ENCODE measurements at places on chromosomes 7 and 10.

GRCh38 chr10:71832967-71833366 lies 18.1 kb downstream of the PSAP start:
- DNase-seq: no peak

DNA sequence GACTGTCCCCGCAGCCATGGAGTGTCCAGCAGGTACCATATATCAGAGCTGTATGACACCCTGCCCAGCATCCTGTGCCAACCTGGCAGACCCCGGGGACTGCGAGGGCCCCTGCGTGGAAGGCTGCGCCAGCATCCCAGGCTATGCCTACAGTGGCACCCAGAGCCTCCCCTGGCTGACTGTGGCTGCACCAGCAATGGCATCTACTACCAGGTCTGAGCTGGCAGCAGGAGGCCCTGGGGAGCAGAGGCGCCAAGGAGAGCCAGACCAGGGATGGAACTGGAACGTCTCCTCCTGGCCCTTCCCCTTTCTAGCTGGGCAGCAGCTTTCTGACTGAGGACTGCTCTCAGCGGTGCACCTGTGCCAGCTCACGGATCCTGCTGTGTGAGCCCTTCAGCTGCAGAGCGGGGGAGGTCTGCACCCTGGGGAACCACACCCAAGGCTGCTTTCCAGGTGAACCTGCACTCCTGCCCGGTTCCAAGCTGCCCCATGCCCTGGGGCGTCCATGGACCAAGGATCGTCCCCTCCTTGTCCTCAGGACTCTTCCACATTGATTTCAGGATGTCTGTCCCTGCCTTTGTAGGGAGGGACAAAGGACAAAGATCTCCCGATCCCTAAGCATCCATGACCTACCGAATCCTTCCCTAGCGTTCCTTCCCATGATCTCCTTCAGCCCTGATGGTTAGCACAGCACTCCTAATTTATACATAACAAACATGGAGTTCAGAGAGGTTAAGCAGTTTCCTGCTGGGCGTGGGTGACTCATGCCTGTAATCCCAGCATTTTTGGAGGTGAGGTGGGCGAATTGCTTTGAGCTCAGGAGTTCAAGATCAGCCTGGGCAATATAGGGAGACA lies 33.3 kb downstream of the EPHB4 start:
- no peak for DNase-seq

DNA sequence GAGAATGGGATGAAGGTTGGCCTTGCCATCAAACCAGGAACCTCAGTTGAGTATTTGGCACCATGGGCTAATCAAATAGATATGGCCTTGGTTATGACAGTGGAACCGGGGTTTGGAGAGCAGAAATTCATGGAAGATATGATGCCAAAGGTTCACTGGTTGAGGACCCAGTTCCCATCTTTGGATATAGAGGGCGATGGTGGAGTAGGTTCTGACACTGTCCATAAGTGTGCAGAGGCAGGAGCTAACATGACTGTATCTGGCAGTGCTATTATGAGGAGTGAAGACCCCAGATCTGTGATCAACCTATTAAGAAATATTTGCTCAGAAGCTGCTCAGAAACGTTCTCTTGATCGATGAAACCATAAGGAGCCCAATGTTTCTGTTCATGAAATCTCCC lies 637 bp downstream of the RPEL1 start:
- no peak for DNase-seq

DNA sequence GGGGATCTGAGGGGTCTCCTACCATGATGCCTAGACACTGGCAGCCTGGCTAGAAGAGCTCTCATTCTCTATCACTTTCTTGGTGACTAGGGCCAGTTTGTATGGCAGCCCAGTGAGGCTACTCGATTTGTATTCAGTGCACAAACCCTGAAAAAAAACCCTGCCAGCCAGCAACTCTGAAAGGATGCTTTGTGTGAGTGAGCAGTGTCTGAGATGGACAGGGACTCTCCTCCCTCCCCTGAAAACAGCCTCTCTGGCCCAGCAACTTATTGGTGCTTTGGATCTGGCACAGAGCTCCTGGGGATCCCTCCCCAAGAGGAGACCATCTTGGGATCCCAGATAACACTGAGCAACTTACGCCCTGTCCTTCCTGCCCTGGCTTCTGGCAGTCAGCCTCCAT lies 10.8 kb upstream of the LRRC4 start:
- DNase-seq: peak; percentile 82

DNA sequence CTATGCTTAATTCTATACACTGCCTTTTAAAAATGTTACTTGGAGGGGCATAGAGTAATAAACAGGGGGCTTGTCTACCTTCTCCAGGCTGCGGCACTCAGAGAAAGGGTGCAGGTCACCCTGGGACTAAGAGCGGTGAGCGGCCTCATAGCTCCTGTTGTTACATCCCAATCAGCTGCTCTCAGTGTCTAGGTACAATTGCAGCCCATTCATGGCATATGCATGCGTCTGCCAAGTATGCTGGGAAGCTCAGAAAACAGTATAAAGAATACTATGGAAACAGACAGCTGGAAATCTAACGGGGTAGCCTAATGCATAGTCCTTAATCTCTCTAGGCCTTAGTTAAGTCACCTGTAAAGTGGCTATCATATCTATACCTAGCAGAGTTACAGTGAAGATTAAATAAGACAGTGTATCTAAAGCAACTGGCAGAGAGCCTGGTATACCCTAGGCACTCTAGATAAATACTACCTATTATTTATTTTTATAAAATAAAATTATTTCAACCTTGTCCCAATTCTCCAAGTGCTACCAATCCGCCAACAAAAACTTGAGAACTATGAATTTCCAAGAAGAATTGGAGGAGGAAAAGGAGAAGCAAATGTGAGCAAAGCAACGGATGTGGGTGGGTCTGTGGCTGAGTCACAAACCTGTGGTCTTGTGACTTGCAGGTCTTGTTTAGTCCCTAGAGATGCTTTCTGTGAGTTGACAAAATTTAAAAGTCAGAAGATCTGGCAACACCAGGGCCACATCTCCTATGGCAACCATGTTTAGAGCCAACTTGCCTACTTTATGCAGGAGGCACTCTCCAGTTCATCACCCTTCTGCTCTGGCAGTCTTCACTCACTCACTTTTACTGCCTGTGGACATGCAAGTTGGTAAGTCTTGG lies 183.0 kb downstream of the RAPGEF5 start:
- DNase-seq: no peak

GRCh38 chr7:80678707-80679106 lies 40.3 kb downstream of the CD36 start:
- DNase-seq: no peak

DNA sequence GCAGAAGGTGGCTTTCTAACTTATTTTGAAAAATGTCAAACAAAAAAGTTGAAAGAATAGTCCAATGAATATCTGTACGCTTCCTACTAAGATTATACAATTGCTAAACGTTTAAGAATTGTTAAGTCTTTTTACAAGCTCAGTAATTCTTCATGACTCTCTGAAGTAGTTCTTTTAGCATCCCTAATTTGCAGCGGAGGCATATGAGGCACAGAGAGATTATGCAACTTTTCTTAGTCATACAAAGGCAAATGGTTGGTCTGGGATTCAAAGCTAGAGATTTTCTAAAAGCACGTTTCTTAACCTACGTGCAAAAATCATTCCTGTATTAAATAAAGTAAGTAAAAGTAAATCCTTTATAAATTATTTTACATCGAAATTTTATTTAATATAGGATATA lies 254.2 kb downstream of the MAGI2 start:
- DNase-seq: no peak

DNA sequence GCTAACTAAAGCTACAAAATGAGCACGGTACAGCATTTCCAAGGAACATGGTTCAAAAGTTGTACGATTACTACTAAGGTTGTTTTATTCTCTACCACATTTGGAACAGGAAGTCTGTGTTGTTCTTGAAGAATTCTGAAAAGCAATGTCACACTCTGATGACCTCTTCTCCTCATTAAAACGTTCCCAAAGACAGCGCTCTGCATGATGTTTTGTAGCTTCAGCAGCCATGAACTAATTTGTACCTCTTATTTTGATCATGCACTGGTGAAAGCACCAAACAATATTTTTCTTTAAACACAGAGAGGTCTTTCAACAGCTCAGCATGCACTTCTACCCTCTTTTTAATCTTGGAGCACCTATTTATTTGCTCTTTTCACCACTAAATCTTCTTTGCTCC lies 75.0 kb upstream of the TES start:
- no peak for DNase-seq

DNA sequence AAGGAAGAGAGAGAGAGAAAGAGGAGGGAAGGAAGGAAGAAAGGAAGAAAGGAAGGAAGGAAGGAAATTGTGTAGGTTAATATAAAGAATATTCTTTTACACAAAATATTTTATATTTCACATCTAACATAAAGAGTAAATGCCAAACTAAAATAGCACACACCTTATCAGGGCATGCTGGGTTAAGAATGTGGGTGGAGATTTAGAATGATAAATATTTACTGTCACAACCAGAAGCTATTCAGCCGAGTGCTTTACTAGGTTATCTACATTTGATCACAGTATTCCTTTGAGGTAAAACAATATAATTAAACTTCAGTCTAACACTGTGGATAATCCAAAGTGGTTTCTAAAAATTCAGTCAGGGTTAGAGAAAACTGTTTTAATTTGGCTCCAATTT lies 103.3 kb downstream of the SEMA3A start:
- no peak for DNase-seq

DNA sequence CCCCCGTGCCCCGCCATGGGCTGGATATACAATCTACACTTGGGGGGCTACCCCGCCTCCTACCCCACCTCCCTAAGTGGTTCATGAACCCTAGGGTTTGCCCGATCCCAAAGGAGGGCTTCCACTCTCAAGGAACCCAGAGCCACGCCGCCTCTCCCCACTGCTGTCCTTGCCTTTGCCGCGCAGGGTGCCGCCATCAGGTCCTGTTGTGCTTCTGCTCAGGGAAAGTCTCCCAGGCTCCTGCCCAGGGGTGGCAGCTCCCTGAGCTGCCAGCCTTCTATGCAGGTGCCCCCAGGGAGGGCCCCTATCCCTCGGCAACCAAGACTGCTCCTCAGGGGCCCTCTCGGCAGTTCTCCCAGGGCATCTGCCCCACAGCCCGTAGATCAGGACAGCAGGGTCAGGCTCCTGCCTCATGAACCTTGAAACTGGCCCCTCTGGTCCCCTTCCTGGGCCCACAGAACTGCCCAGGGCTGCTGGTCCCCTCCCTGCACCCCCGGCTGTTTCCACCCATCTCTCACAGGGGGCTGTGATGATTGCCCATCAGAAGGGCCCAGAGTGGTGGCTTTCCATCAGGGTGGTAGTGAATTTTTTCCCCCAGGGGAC lies 13.0 kb upstream of the PCBD1 start:
- DNase-seq: no peak

DNA sequence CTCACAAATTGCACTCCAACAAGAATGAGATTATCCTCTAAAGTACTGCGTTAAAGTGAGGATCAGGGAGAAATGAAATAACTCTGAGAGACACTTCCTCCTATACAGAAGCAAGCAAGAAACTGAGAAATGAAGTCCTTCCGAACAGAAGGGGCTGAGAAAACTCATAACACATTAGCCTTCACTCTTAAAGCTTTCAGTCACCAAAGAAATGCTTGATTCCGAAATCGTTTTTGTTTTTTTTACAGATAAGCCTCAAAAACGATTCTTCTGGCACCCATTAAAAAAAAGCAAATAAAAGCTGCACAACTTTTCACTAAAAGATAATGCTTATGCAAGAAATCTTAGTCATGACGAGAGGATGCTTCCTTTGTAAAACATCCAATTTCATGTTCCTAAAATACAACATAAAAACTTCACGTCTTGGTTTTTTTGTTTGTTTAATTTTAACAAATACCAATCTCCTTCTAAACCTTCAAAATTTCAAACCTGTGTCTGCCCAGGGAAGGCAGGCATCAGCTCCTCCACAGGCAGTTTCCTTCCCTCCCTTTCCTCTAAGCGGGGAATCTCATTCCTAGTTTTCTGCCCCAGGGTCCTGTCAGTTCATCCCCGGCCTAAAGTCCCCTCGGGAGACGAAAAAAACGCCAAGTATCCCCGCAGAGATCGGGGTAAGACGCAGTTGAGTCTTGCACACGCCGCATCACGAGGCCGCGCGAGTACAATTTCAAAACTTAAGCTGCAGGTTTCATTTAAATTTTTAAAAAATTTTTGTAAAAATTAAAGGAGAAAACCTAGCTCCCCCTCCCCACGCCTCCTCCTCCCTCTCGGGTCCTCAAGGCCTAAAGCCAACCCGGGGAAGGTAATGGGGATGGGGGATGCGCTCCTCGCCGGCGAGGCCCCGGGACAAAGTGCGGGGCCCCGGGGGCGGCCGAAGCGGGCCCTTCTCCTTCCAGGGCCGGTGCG lies 1.1 kb downstream of the BAZ1B start:
- DNase-seq: peak; percentile 6

DNA sequence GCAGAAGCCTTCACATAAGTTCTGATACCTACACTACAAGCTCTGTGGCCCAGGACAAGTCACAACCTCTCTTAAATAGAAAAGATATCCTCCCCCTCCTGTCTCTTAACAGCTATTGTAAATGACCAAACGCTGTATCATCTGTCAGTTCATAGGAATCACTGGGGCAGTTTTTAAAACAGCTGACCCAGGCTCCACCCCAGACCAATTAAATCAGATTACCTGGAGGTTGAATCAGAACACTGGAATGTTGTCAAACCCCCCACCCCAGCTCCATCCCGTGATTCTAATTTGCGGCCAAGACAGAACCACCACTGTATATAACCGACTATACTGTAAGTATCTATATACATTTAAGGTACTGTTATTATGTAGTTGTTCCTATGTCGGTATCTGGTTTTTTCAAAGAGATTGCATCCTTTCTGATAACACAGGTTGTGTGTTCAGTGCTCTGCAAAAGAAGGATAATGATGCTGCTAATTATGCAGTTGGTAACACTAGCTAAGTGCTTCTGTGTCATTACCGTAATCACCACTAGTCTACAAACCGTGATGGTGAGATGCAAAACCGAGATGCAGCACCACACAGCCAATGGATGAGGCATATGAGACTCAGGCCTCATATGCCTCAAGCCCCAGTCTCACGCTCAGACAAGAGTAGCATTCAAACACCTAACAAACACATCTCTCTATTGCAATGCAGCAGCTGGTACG lies 47.4 kb downstream of the TNS3 start:
- DNase-seq: no peak

GRCh38 chr7:25894002-25894901 lies 257.7 kb upstream of the NFE2L3 start:
- DNase-seq: no peak

DNA sequence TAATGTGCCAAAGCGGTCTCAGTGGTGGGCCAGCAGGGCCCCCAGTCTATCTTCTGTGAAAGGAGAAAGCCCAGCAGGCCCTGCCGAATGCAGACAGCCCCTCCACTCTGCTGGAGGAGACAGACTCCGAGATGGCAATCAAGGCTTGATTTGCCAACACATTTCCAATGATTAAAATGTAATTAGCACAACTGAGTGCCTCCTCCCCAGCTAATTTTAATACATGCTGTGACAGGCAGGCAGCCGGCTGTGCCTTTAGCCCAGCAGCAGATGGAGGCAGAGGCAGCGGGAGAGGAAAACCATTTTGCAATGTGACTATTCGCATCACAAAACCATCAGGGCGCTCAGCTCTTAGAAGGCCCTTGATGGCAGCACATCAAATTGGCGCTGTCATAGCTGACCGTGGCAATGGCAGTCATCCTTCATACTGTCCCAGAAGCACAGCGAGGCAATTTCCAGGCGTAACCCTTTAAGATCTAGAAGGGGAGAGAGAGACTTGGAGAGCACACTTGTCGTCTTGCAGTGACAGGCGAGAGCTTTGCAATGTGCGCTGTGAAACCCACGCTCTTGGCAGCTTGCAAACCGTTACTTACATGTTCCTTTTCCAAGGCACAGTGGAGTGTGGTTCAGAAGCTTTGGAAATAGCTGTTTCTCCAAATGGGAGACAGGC lies 714.8 kb upstream of the GALNT17 start:
- peak; percentile 78 for DNase-seq

- DNase-seq: no peak
Measured at GRCh38 chr10:110710621-110711020, 66.5 kb downstream of the RBM20 start.

GRCh38 chr10:77385315-77385714 lies 252.3 kb downstream of the KCNMA1 start:
- no peak for DNase-seq

Data from head of caudate nucleus (tissue), 42 donors.